ENCODE measurements at places on chromosomes 7 and 10. TPM values are rescaled to one million over a fixed set of nuclear protein-coding genes. Genes with fewer than 3 reads are reported as not detected.

SLC26A3 gene
- not detected for total RNA-seq

CTAGE4 gene
- 1.2 TPM for total RNA-seq

RGS10 gene
- 101 TPM for total RNA-seq

TMEM26 gene
- total RNA-seq, result not detected

DNA sequence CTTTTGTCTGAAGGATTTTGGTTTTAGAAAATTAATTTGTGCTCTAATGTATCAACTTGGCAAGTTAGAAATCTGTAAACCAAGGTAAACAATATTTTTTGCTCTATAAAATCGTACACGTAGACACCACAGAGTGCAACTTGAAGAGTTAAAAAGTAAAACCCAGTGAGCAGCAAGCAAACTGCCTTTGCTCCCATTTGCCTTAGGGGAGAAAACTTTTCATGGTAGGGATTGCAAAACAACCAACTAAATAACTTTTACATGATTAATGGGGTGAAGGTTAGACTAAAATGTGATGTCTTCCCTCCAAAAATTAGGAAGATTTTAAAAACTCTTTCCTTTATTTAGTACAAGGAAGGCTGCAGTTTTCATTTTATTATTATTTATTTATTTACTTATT is 224.2 kb upstream of the LYZL1 start:
- H3K36me3 ChIP-seq, result no peaks in the 10 kb centered on the region
- H3K27ac ChIP-seq, result no peak overlapping the region
- no peaks in the 10 kb centered on the region for H3K4me1 ChIP-seq
- no peak overlapping the region for H3K4me3 ChIP-seq

DNA sequence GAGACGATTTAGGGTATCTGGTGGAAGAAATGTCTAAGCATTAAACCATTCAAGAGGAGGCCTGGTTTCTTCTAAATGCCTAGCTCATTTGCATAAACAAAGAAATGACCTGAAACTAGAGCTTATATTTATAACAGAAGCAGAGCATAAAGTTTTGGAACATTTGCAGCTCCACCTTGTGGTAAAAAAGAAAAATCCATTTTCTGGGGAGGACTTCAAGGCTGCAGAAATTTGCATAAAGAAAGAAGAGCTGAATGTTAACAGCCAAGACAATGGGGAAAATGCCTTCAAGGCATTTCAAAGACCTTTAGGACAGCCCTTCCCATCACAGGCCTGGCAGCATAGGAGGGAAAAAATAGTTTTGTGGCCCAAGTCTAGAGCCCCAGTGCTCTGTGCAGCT is 362.0 kb downstream of the ZNF248 start:
- DNase-seq, result no peak
- no peaks in the 10 kb centered on the region for H3K36me3 ChIP-seq
- H3K4me3 ChIP-seq, result no peak overlapping the region

Data from activated T-helper 2 cell treated with anti-CD3 and anti-CD28 coated beads, Interferon-gamma antibody, Interleukin-2, Interleukin-4, amounts not matched to agents 10 μg/mL and 5 μg/mL and 100 μg/mL, durations not matched to agents 14 hours and 24 hours and 36 hours (primary cell).